ENCODE measurements at places on chromosomes 5 and 9.

DNA sequence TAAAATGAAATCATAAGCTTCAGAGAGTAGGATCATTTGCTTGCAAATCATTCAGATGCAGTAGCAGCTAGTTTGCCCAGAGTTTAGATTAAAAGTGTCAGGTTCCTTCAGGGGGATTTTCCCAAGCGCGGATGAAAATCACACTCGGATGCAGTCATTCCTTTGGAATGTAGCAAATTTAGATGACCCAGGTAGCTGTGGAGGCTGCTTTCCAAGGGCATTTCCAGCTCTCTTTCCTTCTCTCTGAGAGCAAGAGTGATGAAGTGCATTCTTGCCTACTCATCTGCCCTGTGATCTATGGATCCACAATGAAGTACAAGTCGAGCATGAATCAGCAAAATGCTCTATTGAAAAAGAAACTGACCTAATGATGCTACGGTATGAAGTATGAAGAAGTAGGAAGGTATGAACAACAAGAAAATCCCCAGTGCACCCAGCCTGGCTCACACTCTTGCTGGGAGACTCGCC lies 200.2 kb downstream of the PLK2 start:
- no peak for DNase-seq

- no peak for DNase-seq
These were observed 27.1 kb downstream of the SLC22A5 start for GRCh38 chr5:132396589-132397031.

- no peak for DNase-seq
These were observed 164.4 kb downstream of the SMARCA2 start for GRCh38 chr9:2179567-2179966.

GRCh38 chr9:133354766-133355165 lies 1.5 kb downstream of the SURF1 start:
- DNase-seq, result no peak

- DNase-seq, result no peak
These were observed 31.9 kb upstream of the PCSK5 start for GRCh38 chr9:75858497-75859092.

DNA sequence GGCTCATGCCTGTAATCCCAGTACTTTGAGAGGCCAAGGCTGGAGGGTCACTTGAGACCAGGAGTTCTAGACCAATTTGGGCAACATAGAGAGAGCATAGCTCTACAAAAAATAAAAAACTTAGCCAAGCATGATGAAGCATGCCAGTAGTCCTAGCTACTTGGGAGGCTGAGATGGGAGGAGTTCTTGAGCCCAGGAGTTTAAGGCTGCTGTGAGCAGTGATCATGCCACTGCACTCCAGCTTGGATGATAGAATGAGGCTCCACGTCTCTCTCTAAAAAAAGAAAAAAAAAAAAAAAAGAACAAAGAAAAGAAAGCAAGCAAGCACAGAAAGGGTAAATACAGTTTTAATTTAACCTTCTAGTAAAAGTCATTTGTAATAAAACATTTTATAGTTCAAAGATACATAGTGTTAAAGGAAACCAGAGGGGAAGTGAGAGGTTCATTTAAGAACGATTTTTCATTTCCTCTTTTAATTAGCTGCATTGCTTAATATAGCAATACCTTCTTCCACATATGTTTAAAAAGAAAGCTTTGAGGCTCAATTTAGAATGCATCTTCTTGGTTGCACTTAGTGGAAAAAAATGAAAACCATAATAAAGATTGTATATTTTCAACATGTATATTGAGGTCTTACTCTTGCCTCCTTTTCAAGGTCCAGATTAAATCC lies 14.9 kb downstream of the GAPT start:
- DNase-seq, result no peak

- DNase-seq, result no peak
These were observed 169.2 kb downstream of the NR3C1 start for GRCh38 chr5:143234162-143234842.

- DNase-seq, result no peak
These were observed 882 bp downstream of the CERCAM start for GRCh38 chr9:128421482-128421996.

DNA sequence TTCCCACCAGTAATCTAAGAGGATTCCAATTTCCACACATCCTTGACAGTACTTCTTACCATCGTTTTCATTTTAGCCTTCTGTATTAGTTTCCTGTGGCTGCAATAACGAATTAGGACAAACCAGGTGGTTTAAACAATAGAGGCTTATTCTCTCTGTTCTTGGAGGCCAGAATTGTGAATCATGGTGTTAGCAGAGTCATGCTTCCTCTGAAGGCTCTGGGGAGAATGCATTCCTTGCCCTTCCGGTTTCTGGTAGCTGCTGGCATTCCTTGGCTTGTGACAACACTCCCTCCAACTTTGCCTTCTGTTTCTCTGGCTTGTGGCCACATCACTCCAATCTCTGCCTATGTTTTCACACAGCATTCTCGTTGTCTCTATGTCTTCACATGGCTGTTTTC lies 23.5 kb downstream of the RIGI start:
- no peak for DNase-seq

GRCh38 chr5:44532981-44533380 lies 143.8 kb upstream of the FGF10 start:
- no peak for DNase-seq

- no peak for DNase-seq
These were observed 4.6 kb downstream of the SIT1 start for GRCh38 chr9:35646153-35646532.

DNA sequence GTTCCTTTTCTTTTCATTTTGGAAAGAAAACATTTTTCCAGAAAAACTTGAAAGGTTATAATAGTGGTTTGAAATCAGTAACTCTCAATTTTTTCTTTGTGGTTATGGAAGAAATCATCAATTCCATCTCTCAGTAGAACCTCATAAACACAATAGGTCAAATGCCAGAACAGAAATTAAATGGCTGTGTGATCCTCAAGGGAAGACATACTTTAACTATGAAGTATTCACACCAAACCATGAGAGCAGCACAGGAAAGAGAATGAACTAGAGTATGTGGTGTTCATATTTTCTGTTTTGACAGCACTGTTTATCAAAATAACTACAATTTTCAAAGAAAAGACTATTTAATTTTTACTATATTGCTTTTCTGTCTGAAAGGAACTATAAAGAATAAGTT lies 29.7 kb upstream of the EFNA5 start:
- no peak for DNase-seq

- DNase-seq, result no peak
These were observed 142.9 kb downstream of the NR2F1-AS1 start for GRCh38 chr5:93438124-93438523.

DNA sequence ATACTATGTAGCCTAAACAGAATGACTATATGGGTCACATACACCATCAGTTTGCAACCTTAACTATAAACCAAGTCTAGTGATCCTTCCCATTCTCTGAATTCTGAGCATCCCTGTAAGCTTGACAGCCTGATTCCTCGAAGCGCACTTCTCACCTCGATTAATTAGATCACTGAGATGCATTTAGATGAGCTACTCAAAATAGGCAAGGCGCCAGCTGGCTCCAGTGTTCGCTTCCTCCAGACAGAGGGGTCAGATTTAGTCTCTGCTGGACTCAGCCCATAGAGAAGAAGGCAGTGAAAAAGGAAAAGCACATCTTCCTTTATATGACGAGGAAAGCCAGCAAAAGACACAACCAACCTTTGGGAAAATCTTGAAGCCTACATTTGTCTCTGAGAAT lies 371.5 kb downstream of the MLLT3 start:
- DNase-seq, result no peak

- no peak for DNase-seq
These were observed 12.4 kb downstream of the PCDH12 start for GRCh38 chr5:141945511-141946051.

GRCh38 chr9:575139-575538 lies 266.4 kb upstream of the DMRT1 start:
- no peak for DNase-seq

DNA sequence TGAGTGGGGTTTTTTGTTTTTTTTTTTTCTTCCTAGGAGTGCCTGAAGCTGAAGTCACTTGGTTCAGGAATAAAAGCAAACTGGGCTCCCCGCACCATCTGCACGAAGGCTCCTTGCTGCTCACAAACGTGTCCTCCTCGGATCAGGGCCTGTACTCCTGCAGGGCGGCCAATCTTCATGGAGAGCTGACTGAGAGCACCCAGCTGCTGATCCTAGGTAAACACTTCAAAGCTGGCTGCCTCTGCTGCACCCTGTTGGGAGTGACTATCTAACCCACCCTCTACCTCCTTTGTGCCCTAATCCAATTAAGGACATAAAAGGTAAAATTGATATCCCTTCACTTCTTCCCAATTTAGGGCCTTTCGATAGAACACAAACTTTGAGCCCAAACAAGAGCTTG lies 206.8 kb downstream of the SAXO1 start:
- DNase-seq, result no peak

- no peak for DNase-seq
These were observed 335.9 kb downstream of the MSX2 start for GRCh38 chr5:175060257-175060656.

DNA sequence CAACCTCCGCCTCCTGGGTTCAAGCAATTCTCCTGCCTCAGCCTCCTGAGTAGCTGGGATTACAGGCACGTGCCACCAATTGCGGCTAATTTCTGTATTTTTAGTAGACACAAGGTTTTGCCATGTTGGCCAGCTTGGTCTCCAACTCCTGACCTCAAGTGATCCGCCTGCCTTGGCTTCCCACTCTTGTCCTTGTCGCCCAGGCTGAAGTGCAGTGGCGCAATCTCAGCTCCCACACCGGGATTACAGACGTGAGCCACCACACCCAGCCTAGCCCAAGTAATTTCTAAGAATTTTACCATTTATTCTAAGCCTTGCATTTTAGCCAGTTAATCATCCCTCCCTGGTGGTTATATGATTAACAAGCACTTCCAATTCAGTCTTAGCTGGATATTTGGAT lies 11.0 kb downstream of the NAIP start:
- no peak for DNase-seq
